CD4-positive, alpha-beta T cell treated with Interferon gamma for 1 hour (primary cell): ENCODE measurements at places on chromosomes 13 and 19.

GRCh38 chr19:8259142-8259921, 48.8 kb downstream of the CD320 start:
- DNase-seq = no peak

DNA sequence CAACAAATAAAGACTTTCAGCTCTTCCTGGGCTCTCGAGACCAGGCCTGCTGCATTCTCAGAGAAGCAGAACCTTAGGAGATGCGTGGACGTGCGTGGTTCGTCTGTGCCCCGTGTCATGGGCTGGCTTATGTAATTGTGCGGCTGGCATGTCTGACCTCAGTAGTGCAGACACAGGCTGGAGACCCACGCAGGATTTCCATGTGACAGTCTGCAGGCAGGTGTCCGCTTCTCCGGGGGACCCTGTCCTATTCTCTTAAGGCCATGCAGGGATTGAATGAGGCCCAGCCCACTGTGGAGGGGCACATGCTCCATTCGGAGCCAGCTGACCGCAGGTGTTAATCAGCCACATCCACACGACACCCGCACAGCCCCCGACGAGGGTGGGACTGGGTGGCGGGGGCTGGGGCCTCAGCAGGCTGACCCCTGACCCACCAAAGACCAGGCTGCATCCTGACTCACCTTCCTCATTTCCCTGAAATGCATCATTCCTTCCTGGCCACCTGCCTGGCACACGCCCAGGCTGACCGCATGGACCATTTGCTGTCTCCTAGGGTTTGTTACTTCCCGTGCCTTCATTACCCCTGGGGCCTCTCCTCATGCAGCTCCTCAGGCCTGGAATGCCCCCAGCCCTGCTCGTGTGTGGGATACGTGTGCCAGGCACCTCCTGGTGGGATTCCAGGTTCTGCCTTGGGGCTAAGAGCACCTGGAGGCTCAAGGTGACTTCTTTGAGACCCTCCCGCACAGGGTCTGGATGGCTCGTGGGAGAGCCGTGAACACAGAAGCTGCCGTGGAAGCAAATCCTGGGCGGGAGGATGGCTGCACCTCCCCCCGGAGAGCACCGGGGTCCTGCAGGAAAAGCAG, 10.7 kb upstream of the MCF2L start:
- DNase-seq = no peak

GRCh38 chr13:48181482-48182145, 51.4 kb upstream of the ITM2B start:
- no peak for DNase-seq

DNA sequence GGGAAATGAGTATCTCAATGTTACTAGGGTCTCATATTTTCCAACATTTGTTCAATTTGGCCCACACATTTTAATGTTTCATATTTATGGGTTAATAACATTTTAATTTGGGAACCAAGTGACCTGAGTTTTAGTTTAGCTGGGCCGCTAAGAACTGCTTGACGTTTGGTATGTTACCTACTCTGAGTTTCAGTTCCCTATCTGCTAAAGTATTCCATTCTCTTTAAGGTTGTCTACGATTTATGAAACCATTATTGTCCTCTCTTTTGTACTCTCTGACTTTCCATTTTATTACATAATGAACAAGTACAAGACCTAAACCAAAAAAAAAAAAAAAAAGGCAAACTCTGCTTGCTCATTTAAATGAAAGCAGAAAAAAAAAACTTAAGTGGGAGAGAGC, 89.9 kb downstream of the FGF14 start:
- DNase-seq = no peak

DNA sequence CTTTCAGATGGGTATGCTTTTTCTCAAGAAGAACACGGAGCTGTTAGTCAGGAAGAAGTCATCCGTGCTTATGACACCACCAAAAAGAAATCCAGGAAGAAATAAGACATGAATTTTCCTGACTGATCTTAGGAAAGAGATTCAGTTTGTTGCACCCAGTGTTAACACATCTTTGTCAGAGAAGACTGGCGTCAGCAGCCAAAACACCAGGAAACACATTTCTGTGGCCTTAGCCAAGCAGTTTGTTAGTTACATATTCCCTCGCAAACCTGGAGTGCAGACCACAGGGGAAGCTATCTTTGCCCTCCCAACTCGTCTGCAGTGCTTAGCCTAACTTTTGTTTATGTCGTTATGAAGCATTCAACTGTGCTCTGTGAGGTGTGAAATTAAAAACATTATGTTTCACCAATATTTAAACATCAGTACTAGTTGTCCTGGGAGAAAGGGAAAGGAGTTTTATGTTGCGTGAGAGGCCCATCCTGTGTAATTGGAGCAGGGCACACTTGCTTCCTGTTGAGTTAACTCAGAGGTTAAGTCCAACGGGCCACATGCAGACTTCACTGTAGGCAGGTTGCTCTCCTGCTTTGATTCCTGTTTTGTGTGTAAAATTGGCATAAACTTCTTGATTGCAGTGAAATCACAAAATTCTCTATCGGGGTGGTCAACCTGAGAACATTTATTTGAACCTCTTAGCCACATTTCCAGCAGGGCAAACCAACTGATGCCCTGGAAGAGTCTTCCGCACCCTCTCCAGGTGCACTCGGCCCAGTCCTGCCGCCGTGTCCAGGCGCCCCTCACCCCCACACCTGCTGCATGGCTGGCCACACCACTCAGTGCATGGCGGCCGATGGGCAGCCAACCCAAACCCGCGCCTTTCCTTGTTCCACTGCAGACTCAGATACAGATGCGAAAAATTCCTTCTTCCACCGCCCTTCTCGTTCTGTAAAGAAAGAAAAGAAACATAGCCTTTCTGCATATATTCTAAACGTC, 31.6 kb downstream of the SHISA2 start:
- DNase-seq = no peak

GRCh38 chr19:584240-585001, 5.3 kb upstream of the HCN2 start:
- DNase-seq = peak; percentile 55

- no peak for DNase-seq
Observed at GRCh38 chr13:109148243-109148642, 518.8 kb downstream of the MYO16 start.

DNA sequence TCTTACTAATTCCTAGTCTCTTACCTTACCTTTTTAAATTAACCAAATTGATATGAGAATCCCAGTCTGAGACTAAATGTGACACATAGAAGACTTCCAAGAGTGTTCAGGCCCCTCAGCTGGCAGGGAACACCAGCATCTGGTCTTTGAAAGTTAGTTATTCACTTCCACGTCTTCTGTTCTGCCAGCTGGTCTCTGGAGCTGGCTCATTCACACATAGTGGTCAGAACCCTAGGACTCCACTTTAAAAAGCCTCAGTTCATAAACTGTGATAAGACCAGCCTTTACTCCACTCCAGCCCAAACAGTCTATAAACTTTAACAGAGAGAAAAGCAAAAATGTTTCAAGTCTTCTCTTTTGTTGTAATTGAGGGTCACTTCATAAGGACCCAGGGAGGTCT, 263.0 kb downstream of the DCT start:
- DNase-seq = no peak

GRCh38 chr19:35712567-35713505, 5.0 kb upstream of the KMT2B start:
- DNase-seq = peak; percentile 42

DNA sequence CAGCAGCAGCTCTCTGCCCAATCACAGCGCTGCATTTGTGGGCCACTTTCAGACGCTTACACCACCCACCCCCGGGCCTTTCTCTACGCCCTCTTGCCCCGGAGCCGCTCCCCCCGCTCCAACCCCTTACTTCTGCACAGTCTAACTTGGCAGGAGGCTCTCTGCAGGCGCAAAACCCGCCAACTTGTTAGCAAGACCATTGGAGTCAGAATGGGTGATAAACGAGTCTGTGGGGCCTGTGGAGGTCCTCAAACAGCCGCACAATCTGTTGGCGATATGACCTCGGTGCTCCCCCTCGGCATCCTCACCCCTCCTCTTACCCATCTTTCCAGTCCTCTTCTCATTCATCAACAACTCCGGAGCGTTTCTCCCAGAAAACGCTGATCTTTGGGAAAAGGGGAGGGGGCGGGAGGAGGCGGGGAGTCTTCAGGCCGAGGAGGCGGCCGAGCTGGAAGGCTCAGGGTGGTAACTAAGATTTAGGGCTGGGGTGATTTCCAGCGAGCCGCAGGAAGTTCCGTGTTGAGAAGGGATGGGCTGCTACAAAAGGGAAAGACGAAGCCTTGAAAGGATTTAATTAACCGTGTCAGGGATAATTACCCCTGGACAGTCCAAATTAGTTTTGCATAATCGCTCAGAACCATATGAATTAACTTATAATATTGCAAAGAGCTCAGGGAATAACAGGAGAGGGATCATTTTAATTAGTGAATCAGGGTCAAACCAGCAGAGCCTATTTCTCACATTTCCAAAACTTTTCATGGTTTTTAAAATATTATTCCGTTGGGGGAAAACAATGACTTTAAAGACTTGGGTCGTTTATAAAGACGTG, 4.1 kb downstream of the SOX21 start:
- no peak for DNase-seq

- no peak for DNase-seq
Observed at GRCh38 chr19:28744014-28744413, 468.9 kb downstream of the UQCRFS1 start.

DNA sequence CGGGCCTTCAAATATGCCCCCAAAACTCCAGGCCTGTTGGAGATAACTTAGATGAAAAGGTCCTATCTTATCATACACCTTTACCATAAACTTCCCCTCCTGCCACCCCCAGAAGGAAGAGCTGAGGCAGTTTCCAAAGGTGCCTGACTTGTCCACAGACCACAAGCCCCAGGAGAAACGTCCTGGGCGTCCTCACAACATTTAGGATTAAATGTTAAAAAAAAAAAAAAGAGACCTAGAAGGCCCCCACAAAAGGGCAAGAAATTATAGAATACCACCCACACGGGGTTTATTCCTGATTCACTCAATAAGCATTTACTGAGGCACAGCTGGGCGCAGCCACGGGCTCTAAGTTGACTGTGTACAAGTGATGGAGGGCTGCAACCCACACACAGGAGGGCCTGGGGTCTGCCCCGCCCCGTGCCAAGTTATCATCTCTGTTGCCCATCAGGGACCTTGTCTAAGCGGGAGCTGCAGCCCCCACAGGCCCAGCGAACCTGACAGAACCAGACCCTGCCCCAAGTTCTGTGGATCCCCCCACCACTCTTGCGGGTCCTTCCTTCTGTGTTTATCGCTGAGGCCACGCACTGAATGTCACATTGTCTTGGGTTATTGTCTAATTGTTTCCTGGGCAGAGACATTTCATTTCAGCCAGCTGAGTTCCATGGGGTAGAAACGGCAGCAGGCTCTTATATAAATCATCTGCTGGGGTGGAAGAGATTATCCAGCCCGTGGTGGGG, 83.0 kb upstream of the TM9SF2 start:
- no peak for DNase-seq

GRCh38 chr19:53818756-53819155, 5.4 kb downstream of the NLRP12 start:
- DNase-seq = no peak

GRCh38 chr13:44118881-44119280, 239.2 kb downstream of the LACC1 start:
- no peak for DNase-seq

DNA sequence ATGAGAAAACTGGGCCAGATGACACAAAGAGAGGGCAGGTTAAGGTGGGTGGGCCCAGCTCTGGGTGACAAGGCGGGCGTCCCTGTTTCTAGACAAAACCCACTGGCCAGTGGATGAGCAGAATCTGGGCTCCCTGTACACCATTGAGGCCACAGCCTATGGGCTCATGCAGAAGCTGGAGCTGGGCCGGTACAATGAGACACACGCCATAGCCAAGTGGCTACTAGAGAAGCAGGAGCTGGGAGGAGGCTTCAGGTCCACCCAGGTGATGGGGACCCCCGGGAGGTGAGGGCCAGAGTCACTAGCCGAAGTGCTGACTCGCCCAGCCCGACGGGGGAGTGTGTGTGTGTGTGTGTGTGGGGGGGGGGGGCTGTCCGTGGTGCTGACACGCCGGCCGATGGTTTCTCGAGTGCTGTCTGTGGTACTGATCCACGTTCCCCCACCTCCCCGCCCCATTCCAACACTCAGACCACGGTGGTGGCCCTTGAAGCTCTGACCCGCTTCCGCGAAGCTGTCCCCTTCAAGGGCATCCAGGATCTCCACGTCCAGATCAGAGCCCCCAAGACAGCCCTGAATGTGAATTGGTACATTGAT, 24.3 kb upstream of the SHFL start:
- no peak for DNase-seq

DNA sequence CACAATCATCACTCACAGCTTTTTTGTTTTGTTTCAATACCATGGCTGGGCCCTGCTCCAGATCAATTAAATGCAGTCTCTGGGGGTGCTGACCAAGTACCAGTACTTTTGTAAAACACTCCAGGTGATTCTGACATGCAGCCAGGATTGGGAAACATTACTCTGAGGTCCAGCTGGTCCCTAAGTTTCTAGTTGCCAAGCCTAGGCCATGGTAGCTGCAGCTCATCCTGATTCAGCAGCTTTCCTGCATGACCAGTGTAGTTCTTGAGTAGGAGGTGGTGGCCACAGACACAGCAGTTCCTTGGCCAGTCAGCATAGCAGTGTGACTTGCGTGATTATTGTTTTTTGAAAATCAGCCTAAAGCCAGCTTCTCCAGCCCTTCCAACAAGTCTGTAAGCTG, 859.1 kb downstream of the DIAPH3 start:
- DNase-seq = no peak

GRCh38 chr19:1551068-1552040, 16.8 kb downstream of the MEX3D start:
- no peak for DNase-seq

DNA sequence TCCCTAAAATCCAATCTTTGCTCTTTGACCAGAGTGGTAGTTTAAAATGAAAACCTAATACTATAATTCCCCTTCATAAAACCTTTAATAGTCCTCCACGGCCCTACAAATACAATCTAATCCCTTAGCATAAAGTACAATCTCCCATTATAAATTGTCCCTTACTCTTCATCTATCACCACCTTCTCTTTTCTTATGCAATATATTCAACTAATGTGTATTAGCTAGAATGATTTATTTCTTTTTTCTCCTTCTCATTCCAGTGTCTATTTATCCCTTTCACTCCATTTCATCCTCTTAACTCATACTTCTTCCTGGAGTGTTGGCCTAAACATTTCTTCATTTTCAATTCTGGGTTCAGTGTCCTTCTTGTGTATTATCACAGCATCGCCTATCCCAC, 872.1 kb upstream of the PCDH20 start:
- no peak for DNase-seq

DNA sequence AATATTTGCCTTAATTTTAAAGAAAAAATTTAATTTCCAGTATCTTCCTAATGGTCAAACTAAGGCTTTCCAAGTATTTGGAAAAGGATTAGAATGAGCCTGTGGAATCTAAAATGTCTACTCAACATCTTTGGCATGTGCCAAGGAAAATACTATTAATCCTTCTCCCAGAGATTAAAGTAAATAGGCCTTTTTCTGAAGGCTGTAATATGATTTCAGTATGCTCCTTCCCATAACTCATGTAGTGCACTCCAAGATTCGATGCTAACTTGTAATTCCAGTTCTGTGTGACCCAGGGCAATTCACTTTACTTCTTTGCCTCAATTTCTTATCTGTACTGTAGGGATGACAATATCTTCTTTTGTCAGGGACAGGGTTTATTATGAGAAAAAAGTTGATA, 196.9 kb downstream of the ZIC5 start:
- no peak for DNase-seq

- peak; percentile 43 for DNase-seq
Observed at GRCh38 chr19:28468701-28469459, 744.1 kb downstream of the UQCRFS1 start.
